ENCODE measurements at places on chromosomes 16 and 17. TPM values are rescaled to one million over a fixed set of nuclear protein-coding genes. Genes with fewer than 3 reads are reported as not detected.

ABCA10 gene
- 34.3 TPM for polyA plus RNA-seq

PGAP3 gene
- 7.9 TPM for polyA plus RNA-seq

EPX gene
- not detected for polyA plus RNA-seq

NAT9 gene
- polyA plus RNA-seq = 44.8 TPM

DNA sequence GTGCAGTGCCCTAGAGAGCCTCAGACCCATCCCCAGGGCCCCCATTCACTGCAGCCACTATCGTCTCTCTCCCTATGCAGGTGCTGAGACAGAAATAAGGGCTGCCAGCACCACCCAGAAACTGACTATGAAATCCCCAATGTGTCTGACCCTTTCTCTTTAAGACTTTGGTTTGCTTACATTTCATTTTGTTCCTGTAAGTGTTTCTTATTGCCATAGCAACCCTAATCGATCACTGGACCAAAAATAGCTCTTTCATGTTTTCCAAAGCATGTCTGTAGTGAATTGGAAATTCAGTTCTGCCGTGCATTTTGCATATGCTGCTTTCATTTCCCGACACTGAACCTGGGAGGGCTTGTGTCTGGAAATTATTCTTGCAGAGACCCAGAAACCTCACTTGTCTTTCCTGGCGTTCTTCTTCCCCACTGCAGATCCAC lies 148.7 kb upstream of the NOL11 start:
- DNase-seq = no peak
- no peaks in the 10 kb centered on the region for H3K36me3 ChIP-seq
- H3K27me3 ChIP-seq = no peaks in the 10 kb centered on the region
- H3K27ac ChIP-seq = no peak overlapping the region

- peak within 1 kb of the TSS; percentile 41 for H3K4me3 ChIP-seq
- H3K36me3 ChIP-seq = no peaks in the 10 kb centered on the region
- H3K4me1 ChIP-seq = peaks cover 12% of the 10 kb centered on the region
- no peaks in the 10 kb centered on the region for H3K27me3 ChIP-seq
These were observed at the start of gene SPHK1 for GRCh38 chr17:76384222-76384986. TSS of gene SPHK1 (plus strand) at chr17:76384609. CDS start at chr17:76385645, 1,036 bp downstream.

DNA sequence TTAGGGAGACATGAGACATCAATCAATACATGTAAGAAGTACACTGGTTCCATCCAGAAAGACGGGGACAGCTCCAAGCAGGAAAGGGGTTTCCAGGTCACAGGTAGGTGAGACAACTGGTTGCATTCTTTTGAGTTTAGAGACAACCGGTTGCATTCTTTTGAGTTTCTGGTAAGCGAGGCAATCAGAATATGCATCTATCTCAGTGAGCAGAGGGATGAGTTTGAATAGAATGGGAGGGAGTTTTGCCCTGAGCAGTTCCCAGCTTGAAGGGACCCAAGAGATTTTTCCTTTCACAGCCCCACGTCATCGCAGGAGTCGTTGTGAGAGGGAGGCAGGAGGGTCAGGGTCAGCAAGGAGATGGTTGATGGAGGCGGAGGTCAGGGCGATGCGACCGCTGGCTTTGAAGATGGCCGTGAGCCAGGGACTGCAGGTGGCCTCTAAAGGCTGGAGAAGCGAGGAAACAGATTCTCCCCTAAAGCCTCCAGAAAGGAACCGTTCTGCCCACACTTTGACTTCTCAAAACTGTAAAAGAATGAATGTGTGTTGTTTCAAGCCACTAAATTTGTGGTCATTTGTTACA lies 36.5 kb downstream of the IRF8 start:
- H3K36me3 ChIP-seq = no peaks in the 10 kb centered on the region
- peaks cover 3% of the 10 kb centered on the region for H3K4me1 ChIP-seq
- DNase-seq = no peak
- no peak overlapping the region for H3K4me3 ChIP-seq
- H3K27ac ChIP-seq = no peak overlapping the region

- H3K27me3 ChIP-seq = no peaks in the 10 kb centered on the region
- peaks cover 16% of the 10 kb centered on the region for H3K4me1 ChIP-seq
- H3K27ac ChIP-seq = no peak overlapping the region
- no peak for DNase-seq
These were observed 4.8 kb downstream of the RNF213 start for GRCh38 chr17:80265205-80266068.

DNA sequence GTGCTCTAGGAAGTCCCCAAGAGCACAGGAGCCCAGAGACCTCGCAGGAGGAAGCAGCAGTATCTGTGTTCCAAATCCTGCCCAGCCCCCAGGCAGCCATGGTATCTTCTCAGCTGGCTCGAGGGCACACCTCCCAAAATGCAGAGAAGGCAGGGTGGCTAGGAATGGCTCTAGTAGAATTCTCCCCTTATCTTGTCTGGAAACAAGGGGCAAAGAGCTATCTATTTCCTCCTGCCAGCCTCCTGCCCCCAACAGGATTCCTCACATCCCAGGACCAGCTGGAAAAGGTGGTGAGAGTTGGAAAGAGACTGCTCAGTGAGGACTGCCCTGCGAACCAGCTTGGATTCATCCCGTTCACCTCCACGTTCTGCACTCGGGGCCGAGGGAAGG lies 8.6 kb upstream of the TSPOAP1 start:
- H3K27me3 ChIP-seq = no peaks in the 10 kb centered on the region
- no peaks in the 10 kb centered on the region for H3K4me1 ChIP-seq
- H3K36me3 ChIP-seq = no peaks in the 10 kb centered on the region
- no peak overlapping the region for H3K4me3 ChIP-seq

- no peaks in the 10 kb centered on the region for H3K4me1 ChIP-seq
- peak within 1 kb of the TSS; percentile 67 for H3K4me3 ChIP-seq
- peak within 1 kb of the TSS; percentile 48 for H3K27ac ChIP-seq
- peak; percentile 84 for DNase-seq
- no peaks in the 10 kb centered on the region for H3K27me3 ChIP-seq
- no peaks in the 10 kb centered on the region for H3K36me3 ChIP-seq
These were observed at the start of gene ARHGAP44 for GRCh38 chr17:12789481-12790248. TSS of gene ARHGAP44 (plus strand) at chr17:12789498. CDS start at chr17:12789839, 341 bp downstream.

DNA sequence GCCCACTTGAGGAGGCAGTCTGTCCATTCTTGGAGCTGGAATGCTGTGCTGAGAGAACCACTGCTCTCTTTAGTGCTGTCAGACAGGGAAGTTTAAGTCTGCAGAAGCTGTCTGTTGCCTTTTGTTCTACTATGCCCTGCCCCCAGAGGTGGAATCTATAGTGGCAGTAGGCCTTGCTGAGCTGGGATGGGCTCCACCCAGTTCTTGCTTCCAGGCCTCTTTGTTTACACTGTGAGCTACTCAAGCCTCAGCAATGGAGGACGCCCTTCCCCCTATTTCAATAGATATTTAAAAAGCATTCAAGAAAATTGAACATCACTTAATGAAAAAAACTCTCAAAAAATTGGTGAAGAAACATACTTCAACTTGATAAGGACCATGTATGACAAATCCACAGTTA lies 313.5 kb downstream of the PHKB start:
- H3K4me1 ChIP-seq = peaks cover 3% of the 10 kb centered on the region
- no peaks in the 10 kb centered on the region for H3K27me3 ChIP-seq
- no peak overlapping the region for H3K4me3 ChIP-seq
- H3K36me3 ChIP-seq = no peaks in the 10 kb centered on the region
- H3K27ac ChIP-seq = no peak overlapping the region
- DNase-seq = no peak

GRCh38 chr17:57370619-57371018 lies 114.3 kb downstream of the MSI2 start:
- no peak for DNase-seq
- no peak overlapping the region for H3K27ac ChIP-seq
- H3K4me3 ChIP-seq = no peak overlapping the region
- no peaks in the 10 kb centered on the region for H3K27me3 ChIP-seq

DNA sequence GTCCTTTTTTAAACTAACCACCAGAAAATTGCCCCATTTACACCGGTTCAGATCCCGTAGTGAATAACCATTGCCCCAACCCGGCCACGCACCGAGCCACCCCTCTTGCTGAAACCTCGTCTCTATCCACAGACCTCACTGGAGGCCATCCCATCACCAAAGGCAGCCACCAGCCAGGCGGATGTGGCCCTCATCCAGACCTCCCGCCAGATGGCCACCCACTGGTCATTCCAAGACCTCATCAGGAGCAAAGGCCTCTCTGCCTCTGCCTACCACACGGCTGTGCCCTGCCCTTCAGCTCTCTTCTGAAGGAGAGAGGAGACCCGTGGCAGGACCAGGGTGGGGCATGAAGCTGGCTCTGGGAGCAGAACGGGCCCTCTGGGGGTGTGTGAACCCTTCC lies 38.2 kb upstream of the CDH5 start:
- H3K4me1 ChIP-seq = peaks cover 4% of the 10 kb centered on the region
- H3K4me3 ChIP-seq = no peak overlapping the region
- no peaks in the 10 kb centered on the region for H3K27me3 ChIP-seq
- no peaks in the 10 kb centered on the region for H3K36me3 ChIP-seq
- no peak for DNase-seq
- no peak overlapping the region for H3K27ac ChIP-seq

DNA sequence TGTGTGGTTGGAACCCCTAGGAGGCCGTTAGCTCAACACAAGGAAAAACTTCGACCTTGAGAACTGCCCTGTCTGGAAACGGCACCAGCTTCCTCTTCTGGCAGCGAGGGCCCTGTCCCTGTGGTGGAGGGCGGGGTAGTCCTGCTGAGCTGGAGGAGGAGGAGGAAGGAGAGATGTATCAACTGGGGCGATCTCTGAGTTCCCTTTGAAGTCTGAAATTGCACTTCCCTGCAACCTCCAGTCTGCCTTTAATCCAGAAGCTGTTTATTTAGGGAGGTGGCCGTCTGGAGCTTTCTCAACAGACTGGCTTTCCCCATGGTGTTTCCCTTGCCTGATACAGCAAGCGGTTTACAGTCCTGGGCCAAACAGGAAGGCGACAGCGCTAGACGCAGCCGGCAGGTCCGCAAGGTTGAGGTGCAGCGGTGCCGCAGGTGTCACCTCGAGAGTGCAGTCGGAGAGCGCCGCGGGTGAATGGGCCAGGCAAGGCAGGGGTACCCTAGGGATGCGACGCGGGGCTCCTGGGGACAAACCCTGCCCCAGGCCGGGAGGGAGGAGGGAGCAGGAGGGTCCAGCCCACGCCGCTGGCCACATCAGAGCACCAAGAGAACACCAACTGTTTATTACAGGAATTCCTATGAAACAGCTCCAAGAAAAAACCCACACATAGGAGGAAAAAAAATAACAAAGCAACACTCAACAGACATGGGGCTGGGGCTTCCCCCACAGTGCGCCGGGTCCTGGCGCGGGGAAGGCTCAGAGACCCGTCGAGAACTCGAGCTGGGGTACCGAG lies 11.4 kb upstream of the MRPS23 start:
- no peak overlapping the region for H3K27ac ChIP-seq
- no peaks in the 10 kb centered on the region for H3K36me3 ChIP-seq
- H3K27me3 ChIP-seq = no peaks in the 10 kb centered on the region
- peak overlapping the region; percentile 52 for H3K4me3 ChIP-seq
- H3K4me1 ChIP-seq = peaks cover 12% of the 10 kb centered on the region
- DNase-seq = no peak

DNA sequence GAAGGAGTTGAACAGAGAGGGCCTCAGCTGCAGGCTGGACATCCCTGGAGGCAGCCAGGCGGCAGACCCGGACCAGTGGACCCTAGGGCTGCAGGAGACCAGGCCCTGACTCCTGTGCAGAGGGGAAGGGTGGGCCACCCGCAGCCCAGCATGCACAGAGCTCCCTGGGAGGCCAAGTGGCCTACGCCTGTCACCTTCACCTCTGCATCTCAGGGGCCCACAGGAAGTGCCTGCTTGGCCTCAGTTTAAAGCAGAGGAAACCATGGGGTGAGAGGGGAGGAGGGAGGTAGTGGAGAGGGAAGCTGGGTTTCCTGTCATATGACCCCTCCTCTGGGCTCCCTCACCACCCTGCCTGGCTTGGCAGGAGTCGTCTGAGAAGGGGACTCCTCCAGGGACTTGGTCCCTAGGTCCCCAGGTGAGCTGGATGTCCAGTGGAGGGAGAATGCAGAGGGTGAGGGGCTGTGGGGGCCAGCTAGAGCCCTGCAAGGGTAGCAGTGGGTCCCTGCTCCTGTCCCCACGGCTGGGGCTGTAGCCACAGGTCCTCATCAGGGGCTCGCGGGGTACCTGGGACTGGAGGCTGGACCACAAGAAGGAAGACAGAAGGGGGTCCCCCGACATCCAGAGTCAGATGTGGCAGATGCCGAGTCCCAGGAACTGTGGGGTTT lies at the start of gene TMC8:
TSS of gene TMC8 (plus strand) at position 335 of the 665 bp plus-strand sequence. CDS start 818 bp downstream, outside the sequence.
- no peaks in the 10 kb centered on the region for H3K4me1 ChIP-seq
- H3K4me3 ChIP-seq = no peak within 1 kb of the TSS
- H3K27ac ChIP-seq = no peak within 1 kb of the TSS
- no peaks in the 10 kb centered on the region for H3K27me3 ChIP-seq

DNA sequence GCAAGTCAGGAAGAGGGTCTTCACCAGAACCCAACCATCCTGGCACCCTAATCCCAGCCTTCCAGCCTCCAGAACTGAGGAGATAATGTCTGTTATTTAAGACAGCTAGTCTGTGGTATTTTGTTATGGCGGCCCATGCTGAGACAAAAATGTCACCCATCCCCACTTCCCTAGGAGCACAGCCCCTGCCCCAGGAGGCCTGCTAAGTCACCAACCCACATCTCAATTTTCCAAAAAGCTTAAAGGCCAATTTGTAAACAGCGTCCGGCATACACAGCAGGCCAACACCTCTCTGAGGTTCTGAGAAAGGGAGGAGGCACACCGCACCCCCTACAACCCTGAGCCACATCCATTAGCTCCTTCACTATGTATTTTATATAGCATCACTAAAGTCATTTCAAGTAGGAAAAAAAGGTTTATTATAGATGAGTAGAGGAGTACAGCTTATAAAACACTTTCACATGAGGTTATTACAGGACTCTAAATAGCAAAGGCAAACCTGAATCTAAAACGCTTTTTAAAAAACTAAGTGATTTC lies 6.9 kb downstream of the TMEM170A start:
- DNase-seq = no peak
- peaks cover 6% of the 10 kb centered on the region for H3K4me1 ChIP-seq
- no peaks in the 10 kb centered on the region for H3K27me3 ChIP-seq

DNA sequence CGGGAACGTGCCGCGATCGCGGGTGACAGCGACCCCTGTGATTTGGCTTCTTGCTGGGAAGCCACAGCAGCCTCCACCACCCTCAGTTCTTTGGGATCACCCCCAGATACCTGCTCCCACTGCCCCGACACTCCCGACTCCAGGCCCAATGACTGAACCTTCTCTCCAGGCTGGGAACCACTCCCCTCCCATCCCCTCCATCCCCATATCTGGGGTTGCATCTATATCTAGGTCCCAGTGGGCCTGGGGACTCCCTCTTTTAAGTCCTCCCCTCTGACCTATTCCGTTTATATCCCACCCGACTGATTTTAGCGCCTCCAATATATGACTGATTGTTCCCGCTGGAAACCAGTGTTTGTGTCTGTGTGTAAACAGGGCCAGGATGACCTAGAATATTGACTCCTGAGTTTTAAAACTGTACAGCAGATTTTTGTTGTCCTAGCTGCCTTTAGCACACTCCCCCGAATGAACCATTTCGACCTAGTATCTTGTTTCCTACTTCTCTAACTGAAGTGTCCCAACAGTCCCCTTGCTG lies 667 bp downstream of the PSMD3 start:
- peaks cover 1% of the 10 kb centered on the region for H3K4me1 ChIP-seq
- peak overlapping the region; percentile 65 for H3K27ac ChIP-seq
- DNase-seq = no peak
- H3K36me3 ChIP-seq = no peaks in the 10 kb centered on the region
- peak overlapping the region; percentile 80 for H3K4me3 ChIP-seq

GRCh38 chr16:24139282-24139681 lies 116.9 kb upstream of the CACNG3 start:
- H3K27me3 ChIP-seq = no peaks in the 10 kb centered on the region
- no peaks in the 10 kb centered on the region for H3K36me3 ChIP-seq
